ENCODE measurements at places on chromosomes 2 and 18. TPM values are rescaled to one million over a fixed set of nuclear protein-coding genes. Genes with fewer than 3 reads are reported as not detected.

Gene ANKRD30B
- not detected for total RNA-seq

DNA sequence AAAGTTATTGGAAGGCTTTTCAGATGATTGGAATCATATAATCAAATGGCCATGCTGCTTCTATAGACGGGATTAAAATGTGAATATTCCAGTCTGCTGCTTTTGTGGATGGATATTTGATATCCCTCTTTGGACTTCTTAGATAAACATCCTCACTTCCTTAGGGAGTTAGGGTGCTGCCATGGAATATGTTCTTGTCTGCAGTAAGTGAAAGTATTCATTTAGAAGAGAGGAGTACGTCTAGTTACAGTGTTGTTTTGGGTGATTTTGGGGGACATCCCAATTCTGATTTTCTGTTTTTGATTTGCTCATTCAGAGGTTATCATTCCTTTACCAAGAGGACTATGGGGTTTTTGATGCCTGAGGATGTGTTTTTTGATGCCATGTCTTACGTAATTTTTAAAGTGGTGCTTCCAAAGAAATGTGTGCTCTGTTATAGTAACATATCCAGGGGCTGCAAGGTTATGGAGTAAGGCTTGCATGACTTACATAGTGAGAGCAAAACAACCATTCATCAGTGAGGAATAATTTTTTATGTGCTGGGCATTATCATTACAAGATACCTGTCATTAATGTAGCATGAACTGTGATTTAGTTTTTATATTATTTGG, 33.6 kb downstream of the ASXL3 start:
- DNase-seq, result no peak
- H3K36me3 ChIP-seq, result no peaks in the 10 kb centered on the region
- H3K27ac ChIP-seq, result no peak overlapping the region
- H3K4me3 ChIP-seq, result no peak overlapping the region

DNA sequence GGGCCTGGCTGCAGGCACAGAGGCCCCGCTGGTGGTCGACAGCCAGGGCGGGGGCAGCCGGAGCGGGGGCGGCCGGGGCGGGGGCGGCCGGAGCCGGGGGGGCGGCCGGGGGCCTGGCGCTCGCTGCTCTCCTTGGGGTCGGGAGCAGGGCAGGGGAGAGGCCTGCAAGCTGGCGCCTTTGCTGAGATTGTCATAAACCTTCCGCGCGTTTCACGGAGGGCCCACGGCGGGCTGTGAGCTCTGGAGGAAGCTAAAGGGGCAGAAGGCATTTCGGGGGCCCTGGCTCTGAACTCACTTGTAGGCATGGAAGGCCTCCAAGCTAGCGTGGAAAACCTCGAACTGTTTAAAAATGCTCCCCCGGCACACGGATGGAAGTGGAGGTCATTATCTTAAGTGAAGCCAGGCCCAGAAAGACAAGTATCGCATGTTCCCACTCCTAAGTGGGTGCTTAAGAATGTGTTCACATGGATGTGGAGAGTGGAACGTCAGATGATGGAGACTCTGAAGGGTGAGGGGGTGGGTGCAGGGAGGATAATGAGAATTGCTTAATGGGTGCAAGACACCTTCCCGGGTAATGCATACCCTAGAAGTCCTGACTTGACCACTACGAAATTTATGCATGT, 629 bp downstream of the PRELID3A start:
- no peak for DNase-seq
- H3K4me1 ChIP-seq, result peaks cover 17% of the 10 kb centered on the region
- H3K36me3 ChIP-seq, result no peaks in the 10 kb centered on the region
- H3K27ac ChIP-seq, result peak overlapping the region; percentile 77

DNA sequence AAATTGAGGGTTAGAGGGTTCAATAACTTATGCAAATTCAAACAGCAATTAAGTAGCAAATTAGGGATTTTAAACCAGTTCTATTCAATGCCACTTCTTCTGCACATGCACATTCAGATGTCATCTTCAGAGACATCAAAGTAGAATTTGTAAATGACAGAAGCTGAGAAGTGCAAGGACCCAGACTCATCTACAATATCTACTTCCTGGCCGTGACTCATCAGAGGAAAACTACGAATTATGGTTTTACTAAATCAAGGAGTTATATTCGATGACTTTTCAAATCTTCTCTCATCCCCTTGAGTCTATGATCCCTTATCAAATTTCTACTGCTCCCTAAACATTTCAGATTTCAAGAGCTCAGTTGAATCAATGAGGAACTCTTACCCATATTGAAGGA, 20.0 kb upstream of the STAT4 start:
- H3K4me1 ChIP-seq, result peaks cover 12% of the 10 kb centered on the region
- H3K36me3 ChIP-seq, result no peaks in the 10 kb centered on the region
- no peaks in the 10 kb centered on the region for H3K27me3 ChIP-seq
- H3K4me3 ChIP-seq, result no peak overlapping the region
- H3K27ac ChIP-seq, result no peak overlapping the region

GRCh38 chr18:79185648-79186047, 116.5 kb downstream of the ATP9B start:
- no peak overlapping the region for H3K27ac ChIP-seq
- no peak overlapping the region for H3K4me3 ChIP-seq
- DNase-seq, result no peak

GRCh38 chr18:46213295-46213694, 109.1 kb downstream of the HAUS1 start:
- H3K4me1 ChIP-seq, result no peaks in the 10 kb centered on the region
- no peak overlapping the region for H3K4me3 ChIP-seq
- H3K27me3 ChIP-seq, result no peaks in the 10 kb centered on the region

- DNase-seq, result no peak
- no peak overlapping the region for H3K27ac ChIP-seq
- no peak overlapping the region for H3K4me3 ChIP-seq
- no peaks in the 10 kb centered on the region for H3K27me3 ChIP-seq
Observed at GRCh38 chr2:200490001-200490400, 19.9 kb downstream of the KCTD18 start.

GRCh38 chr2:226583715-226584114, 215.9 kb downstream of the IRS1 start:
- peak overlapping the region; percentile 92 for H3K27ac ChIP-seq
- H3K36me3 ChIP-seq, result peaks cover 9% of the 10 kb centered on the region
- DNase-seq, result peak; percentile 66
- no peaks in the 10 kb centered on the region for H3K27me3 ChIP-seq

DNA sequence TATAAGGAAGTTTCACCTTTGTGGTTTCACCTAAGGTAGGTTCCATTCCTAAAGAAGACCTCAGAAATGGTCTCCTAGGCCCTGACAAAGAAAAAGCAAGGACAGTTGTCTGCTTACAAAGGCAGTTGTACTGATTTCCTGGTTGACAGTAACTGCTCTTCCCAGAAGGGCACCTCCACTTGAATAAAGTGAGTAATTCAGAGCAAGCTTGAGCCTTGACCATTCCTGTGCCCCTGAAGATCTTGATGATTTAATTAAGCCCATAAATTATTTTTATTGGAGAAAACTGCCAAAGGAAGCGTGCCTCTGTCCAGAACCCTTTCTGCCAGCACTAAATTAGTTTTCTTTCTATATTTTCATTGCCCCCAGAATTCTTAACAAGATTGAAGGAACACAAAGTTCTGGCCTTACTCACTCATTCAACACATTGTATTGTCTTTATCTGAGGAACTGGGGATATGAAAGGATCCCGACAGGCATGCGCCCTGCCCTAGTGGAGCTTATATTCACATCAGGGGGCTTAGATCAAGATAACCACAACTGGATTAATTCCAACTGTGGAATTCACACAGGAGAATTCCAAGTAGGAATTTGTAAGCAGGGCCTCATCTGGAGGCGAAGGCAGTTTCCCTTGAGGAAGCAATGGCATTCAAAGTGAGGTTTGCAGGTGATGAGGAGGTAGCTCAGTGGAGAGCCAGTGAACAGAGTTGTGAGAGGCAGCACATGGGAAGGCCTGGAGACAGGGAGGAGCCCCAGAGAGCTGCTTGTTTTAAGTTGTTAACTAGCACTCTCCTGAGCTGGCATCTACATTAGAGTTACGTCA, 21.2 kb downstream of the PTRHD1 start:
- no peaks in the 10 kb centered on the region for H3K36me3 ChIP-seq
- H3K4me3 ChIP-seq, result no peak overlapping the region
- no peaks in the 10 kb centered on the region for H3K27me3 ChIP-seq

DNA sequence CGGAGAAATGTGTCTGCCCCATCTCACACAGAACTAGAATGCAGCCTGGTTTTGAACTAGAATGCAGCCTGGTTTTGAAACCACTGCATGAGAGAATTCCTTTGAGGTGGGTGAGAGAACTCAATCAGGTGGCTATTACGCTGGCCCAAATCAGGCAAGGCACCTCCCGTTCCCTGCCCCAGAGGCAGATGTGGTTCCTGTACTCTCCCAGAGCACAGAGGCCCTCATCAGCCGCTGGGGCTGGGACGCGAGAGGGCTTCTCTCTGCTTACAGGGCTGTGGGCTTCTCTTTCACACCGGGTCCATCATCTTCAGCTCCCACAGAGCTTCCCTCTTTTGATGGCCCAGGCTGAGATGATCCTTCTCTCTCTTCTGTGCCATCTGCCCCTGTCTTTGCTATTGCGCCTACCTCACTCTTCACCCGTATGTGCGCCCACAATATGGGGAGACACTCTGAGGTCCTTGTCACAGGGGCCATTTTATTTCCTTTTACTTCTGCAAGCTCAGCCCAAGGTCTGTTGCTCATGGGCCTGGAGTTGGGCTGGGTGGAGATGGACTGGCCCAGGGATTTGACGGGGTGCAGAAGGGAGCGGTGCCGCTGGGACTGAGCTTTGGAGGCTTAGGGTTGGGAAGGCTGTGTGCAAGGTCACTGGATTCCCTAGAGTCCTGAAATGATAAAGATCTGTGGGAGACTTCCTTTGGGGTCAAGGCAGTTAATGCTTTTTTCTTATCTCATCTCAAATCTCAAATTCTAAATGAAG, 84.4 kb upstream of the HS6ST1 start:
- H3K27ac ChIP-seq, result no peak overlapping the region
- H3K36me3 ChIP-seq, result no peaks in the 10 kb centered on the region
- no peaks in the 10 kb centered on the region for H3K27me3 ChIP-seq

- DNase-seq, result no peak
- H3K36me3 ChIP-seq, result no peaks in the 10 kb centered on the region
- H3K27ac ChIP-seq, result no peak overlapping the region
- H3K27me3 ChIP-seq, result peaks cover 3% of the 10 kb centered on the region
- H3K4me3 ChIP-seq, result no peak overlapping the region
- peaks cover 12% of the 10 kb centered on the region for H3K4me1 ChIP-seq
Observed at GRCh38 chr18:11324510-11324909, 175.1 kb upstream of the PIEZO2 start.

DNA sequence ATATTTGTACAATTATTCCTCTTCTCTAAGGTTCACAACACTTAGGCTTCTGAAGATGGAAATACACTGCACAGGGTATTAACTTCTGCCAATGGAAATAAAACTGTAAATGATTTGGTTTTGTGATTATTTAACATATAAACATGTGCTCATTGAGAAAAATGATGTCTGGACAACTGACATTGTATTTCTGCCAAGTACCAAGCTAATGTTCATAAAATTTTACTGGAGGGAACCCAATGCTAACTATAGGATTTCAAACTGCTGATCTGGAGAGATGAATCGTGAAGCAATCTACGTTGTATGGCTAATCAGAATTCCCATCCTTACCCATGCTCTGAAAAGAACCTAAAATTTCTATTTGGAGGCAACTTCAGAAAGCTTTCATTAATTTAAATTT, 279.7 kb downstream of the NRXN1 start:
- H3K27me3 ChIP-seq, result no peaks in the 10 kb centered on the region
- H3K36me3 ChIP-seq, result no peaks in the 10 kb centered on the region
- H3K4me3 ChIP-seq, result no peak overlapping the region
- no peak overlapping the region for H3K27ac ChIP-seq

Gene UGT1A9
- not detected for total RNA-seq

- DNase-seq, result no peak
- H3K4me1 ChIP-seq, result peaks cover 15% of the 10 kb centered on the region
Observed at GRCh38 chr18:24177499-24178133, 38.8 kb downstream of the CABYR start.

DNA sequence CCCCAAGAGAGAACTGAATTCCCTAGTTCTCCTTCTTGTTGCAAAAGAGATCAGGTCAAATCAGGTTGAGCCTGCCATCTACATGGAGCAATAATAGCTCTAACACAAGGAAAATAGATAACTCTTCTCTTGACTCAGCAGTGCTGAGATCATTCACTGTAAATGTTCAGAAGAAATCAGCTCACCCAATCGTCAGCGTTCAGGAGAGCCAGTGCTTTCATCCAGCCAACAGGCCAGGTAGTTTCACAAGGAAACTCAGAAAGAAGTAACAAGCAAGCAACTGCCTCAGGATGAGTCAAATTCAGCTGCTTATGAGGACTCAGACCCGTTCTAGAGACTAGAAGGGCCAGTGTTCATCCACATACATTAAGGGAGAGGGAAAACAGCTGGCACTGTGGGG, 5.9 kb downstream of the LMAN2L start:
- H3K4me1 ChIP-seq, result peaks cover 2% of the 10 kb centered on the region
- DNase-seq, result no peak
- peaks cover 37% of the 10 kb centered on the region for H3K36me3 ChIP-seq
- H3K27me3 ChIP-seq, result no peaks in the 10 kb centered on the region

- no peak overlapping the region for H3K27ac ChIP-seq
- no peaks in the 10 kb centered on the region for H3K4me1 ChIP-seq
- H3K36me3 ChIP-seq, result no peaks in the 10 kb centered on the region
- H3K4me3 ChIP-seq, result no peak overlapping the region
Observed at GRCh38 chr18:6174983-6175745, 239.5 kb downstream of the L3MBTL4 start.

GRCh38 chr2:20557635-20558034, 93.3 kb downstream of the HS1BP3 start:
- no peaks in the 10 kb centered on the region for H3K36me3 ChIP-seq
- no peak overlapping the region for H3K27ac ChIP-seq
- DNase-seq, result no peak
- no peaks in the 10 kb centered on the region for H3K4me1 ChIP-seq
- no peaks in the 10 kb centered on the region for H3K27me3 ChIP-seq

DNA sequence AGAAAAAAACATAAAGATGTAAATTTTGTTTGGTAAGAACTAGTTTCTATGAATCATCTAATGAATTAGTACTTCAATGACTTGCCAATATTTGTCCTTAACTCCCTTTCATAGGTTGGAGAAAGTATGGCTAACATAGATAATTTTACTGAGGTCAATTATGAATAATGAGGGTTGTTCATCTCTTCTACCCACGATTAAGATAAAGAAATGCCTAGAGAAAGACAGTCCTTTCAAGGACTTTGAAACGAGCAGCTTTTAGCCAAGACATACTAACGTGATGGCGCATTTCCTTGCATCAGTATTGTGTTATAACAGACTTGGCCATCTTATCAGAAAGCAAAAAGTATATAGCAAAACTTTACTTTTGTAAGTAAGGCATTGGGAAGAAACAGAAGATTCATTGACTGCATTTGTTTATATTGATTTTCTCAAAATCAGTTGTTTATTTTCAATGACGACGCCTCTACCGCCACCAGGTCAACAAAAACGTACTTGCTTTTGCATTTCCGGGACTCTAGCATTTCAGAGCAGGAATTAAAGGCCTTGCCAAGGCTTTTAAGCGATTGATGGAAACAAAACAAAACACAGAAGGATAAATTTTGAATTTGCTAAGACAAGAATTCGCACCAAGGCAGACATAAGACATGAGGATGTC, 961 bp downstream of the RBM43 start:
- H3K27me3 ChIP-seq, result no peaks in the 10 kb centered on the region
- H3K4me3 ChIP-seq, result peak overlapping the region; percentile 76
- H3K4me1 ChIP-seq, result peaks cover 7% of the 10 kb centered on the region
- no peak for DNase-seq
- no peaks in the 10 kb centered on the region for H3K36me3 ChIP-seq
- H3K27ac ChIP-seq, result peak overlapping the region; percentile 83

- H3K27me3 ChIP-seq, result no peaks in the 10 kb centered on the region
- no peaks in the 10 kb centered on the region for H3K36me3 ChIP-seq
- H3K4me1 ChIP-seq, result no peaks in the 10 kb centered on the region
Observed at GRCh38 chr2:7012141-7012764, 95.0 kb downstream of the RNF144A start.

Measured in HCT116 (cell line).